ENCODE measurements at places on chromosomes 4 and X. TPM values are rescaled to one million over a fixed set of nuclear protein-coding genes. Genes with fewer than 3 reads are reported as not detected.

Gene ASB12
- polyA plus RNA-seq: 0.18 TPM

Gene ALAS2
- polyA plus RNA-seq: 3.7 TPM

Gene USP26
- not detected for polyA plus RNA-seq

Gene WDR1
- polyA plus RNA-seq: 147 TPM

Gene CPLX1
- polyA plus RNA-seq: 2.6 TPM

Gene CXorf65
- polyA plus RNA-seq: 2.2 TPM

Gene SHROOM4
- polyA plus RNA-seq: 3.1 TPM

Gene SSX1
- not detected for polyA plus RNA-seq

Gene MID2
- 0.81 TPM for polyA plus RNA-seq

Gene KDM5C
- 27.2 TPM for polyA plus RNA-seq

Gene SSX2
- not detected for polyA plus RNA-seq
